ENCODE measurements at places on chromosomes 6 and 20. TPM values are rescaled to one million over a fixed set of nuclear protein-coding genes. Genes with fewer than 3 reads are reported as not detected.

GRCh38 chr6:16762550-16763477 is 1.6 kb upstream of the ATXN1 start:
- peak overlapping the region; percentile 91 for H3K27ac ChIP-seq
- no peaks in the 10 kb centered on the region for H3K36me3 ChIP-seq
- peak overlapping the region; percentile 95 for H3K4me3 ChIP-seq
- no peaks in the 10 kb centered on the region for H3K27me3 ChIP-seq
- H3K4me1 ChIP-seq: peaks cover 51% of the 10 kb centered on the region
- peak; percentile 96 for DNase-seq

DNA sequence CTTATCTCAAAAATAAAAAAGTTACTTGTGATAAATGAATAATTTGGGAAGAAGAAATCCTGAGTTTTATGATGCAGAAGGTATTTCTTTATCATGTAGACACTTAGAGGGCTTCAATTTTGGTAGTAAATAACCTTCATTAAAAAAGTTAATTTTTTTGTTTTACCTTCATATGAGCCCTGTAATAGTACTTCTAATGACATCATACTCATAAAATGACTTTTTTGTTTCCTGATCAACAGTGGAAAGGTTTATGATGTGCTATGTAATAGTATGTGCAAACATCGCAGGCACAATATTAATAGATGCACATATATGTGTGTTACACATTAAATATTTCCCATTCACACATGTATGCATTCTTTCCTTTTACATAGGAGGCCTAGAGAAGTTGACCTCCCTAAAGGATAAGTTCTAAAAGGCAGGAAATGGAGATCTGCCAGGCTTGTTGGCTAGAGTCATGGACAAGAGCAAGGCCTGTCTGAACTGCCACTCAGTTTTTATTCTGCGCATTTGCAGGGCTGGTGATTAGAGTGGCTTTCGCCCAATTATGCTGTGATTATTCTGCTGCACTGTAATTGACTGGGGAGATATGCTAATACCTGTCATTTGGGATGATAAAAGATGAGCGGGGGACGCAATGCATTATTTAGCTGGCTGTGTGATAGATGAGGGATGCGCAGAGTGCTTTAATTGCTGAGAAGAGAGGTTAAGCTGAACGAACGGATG is 272.6 kb downstream of the TMEM242 start:
- no peak overlapping the region for H3K27ac ChIP-seq
- no peak overlapping the region for H3K4me3 ChIP-seq
- no peaks in the 10 kb centered on the region for H3K4me1 ChIP-seq
- DNase-seq: no peak

The SLC12A5 gene
- not detected for total RNA-seq

GRCh38 chr6:166168616-166169548 is 1.2 kb upstream of the TBXT start:
- H3K36me3 ChIP-seq: no peaks in the 10 kb centered on the region
- peaks cover 73% of the 10 kb centered on the region for H3K27me3 ChIP-seq
- H3K4me1 ChIP-seq: no peaks in the 10 kb centered on the region
- no peak for DNase-seq
- no peak overlapping the region for H3K27ac ChIP-seq

The RAD21L1 gene
- not detected for total RNA-seq

DNA sequence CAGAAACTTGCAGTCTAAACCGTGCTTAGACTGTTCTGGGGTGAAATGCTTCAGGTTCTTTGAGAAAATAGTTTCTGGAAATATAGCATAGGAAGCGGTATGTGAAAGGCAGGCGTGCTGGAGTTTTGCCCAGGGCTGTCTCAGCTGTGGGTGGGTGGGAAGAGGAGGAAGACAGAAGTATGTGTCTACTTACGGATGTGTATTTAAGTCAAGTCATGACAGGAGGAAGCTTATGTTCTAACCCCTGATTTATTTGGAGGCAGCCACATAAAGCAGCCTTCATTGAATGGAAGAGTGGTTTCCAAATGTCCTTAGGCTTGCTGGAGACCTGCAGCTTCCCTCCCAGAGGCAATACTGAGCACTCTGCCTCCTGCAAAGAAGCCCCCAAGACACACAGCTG is 345.8 kb upstream of the PRND start:
- DNase-seq: peak; percentile 39
- H3K4me1 ChIP-seq: 0 out of 2 replicates have a peak, but pooled peaks cover 7% of the 10 kb centered on the region
- no peaks in the 10 kb centered on the region for H3K36me3 ChIP-seq
- H3K27me3 ChIP-seq: no peaks in the 10 kb centered on the region
- no peak overlapping the region for H3K4me3 ChIP-seq

DNA sequence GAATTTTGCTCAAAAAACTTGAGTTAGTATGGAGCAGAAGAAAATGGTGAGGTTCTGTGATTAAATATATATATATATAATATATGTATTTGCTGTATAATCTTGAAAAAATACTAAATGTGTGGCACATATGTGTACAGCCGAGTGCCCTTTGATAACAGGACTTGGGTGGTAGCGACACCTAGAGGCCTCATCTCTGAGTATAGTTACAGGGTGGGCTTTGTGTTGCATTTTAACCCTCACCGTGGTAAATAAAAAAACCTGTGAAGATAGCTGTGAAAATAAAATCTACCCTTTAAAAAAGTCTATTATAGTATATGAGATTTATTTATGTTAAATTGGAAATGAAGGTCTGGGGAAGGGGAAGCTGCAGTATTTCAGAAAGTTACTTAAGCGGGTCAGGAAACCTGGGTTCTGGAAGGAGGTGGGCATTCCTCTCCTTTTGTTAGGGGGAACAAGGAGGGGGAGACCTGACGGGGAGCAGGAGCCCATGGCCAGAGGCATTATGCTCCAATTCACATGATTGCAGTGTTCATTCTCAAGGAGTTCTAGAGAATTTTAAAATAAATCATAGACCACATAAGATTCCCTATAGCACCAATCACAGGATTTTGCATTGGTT is 82.7 kb downstream of the SH3BGRL2 start:
- H3K36me3 ChIP-seq: no peaks in the 10 kb centered on the region
- H3K4me1 ChIP-seq: peaks cover 7% of the 10 kb centered on the region
- H3K4me3 ChIP-seq: no peak overlapping the region

DNA sequence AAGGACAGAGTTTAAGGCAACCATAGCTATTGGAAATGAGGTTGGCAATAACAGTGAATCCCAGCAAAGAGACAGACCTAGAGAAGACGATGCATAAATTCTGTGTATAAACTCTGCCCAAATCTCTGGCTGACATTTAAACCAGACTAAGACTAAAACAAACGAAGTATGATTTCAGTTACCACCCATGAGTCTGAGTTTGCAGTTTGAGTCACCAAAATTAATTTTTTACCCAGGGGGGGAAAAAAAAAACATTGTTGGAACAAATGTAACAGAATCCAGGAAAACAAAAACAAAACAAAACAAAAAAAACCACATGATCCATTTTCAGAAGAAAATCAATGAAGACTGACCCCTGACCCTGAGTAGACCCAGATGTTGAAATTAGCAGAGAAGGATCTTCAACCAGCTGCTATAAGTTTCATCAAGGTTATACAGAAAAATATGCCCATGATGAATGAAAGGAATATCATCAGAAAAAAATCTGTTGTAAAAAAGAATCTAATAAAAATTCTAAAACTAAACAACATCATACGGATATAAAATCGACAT is 190.8 kb downstream of the GMDS start:
- DNase-seq: peak; percentile 3
- no peaks in the 10 kb centered on the region for H3K27me3 ChIP-seq
- no peak overlapping the region for H3K27ac ChIP-seq

DNA sequence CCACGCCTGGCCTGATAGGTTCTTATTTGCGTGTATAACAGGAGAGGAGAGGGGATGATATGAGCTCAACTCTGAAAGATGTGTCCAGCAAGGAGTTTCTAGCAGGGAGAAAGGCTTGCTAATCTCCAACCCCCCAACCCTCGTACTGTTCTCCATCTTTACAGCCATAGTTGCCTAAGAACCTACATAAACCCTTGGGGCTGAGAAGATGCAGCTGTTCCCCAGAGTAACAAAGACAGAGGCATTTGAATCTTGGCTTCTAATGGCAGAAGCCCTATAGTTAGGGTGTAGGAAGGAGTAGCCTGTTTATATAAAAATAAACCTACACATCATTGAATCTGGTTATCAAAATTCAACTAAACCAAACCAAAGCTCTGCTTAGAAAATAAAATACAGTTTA is 631.4 kb upstream of the SLC35B3 start:
- no peak overlapping the region for H3K27ac ChIP-seq
- no peaks in the 10 kb centered on the region for H3K36me3 ChIP-seq
- H3K4me3 ChIP-seq: no peak overlapping the region

GRCh38 chr20:58479726-58480440 is 35.3 kb downstream of the APCDD1L start:
- H3K27me3 ChIP-seq: no peaks in the 10 kb centered on the region
- H3K4me3 ChIP-seq: no peak overlapping the region
- DNase-seq: no peak
- no peak overlapping the region for H3K27ac ChIP-seq

DNA sequence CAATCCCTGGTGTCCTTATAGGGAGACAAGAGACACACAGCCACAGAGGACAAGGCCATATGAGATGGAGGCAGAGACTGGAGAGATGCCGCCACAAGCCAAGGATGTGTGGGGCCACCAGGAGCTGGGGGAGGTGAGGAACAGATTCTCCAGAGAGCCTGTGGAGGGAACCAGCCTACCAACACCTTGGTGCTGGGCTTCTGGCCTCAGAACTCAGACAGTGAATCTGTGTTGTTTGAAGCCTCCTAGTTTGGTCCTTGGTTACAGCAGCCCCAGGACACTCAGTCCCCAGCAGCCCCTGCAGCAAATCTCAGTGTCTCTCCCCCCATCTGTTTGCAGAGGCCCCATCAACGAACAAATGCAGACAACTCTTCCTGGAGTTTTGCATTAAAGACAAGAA is 73.2 kb upstream of the BHLHE23 start:
- H3K27ac ChIP-seq: no peak overlapping the region
- DNase-seq: no peak
- no peak overlapping the region for H3K4me3 ChIP-seq
- H3K4me1 ChIP-seq: no peaks in the 10 kb centered on the region
- H3K36me3 ChIP-seq: no peaks in the 10 kb centered on the region
- 0 out of 2 replicates have a peak, but pooled peaks cover 12% of the 10 kb centered on the region for H3K27me3 ChIP-seq
